Activated T-helper 1 cell treated with anti-CD3 and anti-CD28 coated beads, Interleukin-12 subunit alpha, Interleukin-12 subunit beta, Interleukin-2, Interleukin-4 antibody, amounts not matched to agents 30 ng/mL and 10 ng/mL and 1 ng/mL, durations not matched to agents 14 hours and 24 hours and 36 hours (primary cell): ENCODE measurements at places on chromosomes 3 and 15.

GRCh38 chr3:64046996-64047594, 23.8 kb upstream of the PSMD6 start:
- peaks cover 11% of the 10 kb centered on the region for H3K4me1 ChIP-seq
- H3K36me3 ChIP-seq, result no peaks in the 10 kb centered on the region
- H3K4me3 ChIP-seq, result no peak overlapping the region
- no peak overlapping the region for H3K27ac ChIP-seq
- peaks cover 12% of the 10 kb centered on the region for H3K27me3 ChIP-seq

DNA sequence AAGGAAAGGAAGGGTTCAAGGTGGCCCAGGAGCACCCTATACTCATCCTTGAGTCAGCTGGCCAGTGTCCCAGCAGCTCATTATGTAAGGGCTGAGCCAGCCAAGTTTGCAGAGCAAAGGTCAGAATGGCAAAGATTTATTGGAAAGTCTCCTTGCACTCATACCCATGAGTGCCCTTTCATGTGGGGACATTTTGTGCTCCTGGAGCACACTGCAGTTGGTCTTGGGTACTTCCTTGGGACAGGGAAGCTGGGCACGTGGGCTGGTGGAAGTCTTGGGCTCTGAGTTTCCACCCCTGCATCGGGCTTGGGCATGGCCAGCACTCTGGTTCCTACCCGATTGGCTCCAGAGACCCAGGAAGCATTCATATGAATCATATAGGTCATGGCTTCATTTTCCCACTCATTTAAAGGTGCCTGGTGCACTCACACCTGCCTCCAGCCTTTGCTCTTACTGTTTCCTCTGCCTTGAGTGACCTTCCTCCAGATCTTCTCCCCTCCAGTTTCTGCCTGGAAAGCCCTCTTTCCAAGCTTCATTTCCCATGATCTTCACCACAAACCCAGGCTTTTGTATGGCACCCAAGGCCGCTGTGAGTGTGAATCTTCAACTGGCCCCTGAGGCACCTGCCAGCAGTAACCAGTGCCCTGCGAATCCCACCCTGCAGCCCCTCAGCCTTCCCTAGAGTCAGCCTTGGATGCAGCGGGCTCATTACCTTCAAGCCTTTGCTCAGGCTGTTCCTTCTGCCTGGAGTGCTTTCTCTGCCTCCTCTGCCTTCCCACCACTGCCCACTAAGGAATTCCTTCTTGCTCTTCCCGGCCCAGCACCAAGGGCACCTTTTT, 10.5 kb upstream of the PRKCD start:
- H3K4me1 ChIP-seq, result no peaks in the 10 kb centered on the region
- H3K27me3 ChIP-seq, result peaks cover 17% of the 10 kb centered on the region
- no peak overlapping the region for H3K4me3 ChIP-seq
- H3K36me3 ChIP-seq, result no peaks in the 10 kb centered on the region
- H3K27ac ChIP-seq, result no peak overlapping the region

- no peak overlapping the region for H3K4me3 ChIP-seq
- peaks cover 39% of the 10 kb centered on the region for H3K36me3 ChIP-seq
- H3K27me3 ChIP-seq, result no peaks in the 10 kb centered on the region
- H3K4me1 ChIP-seq, result peaks cover 8% of the 10 kb centered on the region
- no peak for DNase-seq
- H3K27ac ChIP-seq, result no peak overlapping the region
Measured at GRCh38 chr15:48748535-48748934, 62.3 kb downstream of the CEP152 start.

DNA sequence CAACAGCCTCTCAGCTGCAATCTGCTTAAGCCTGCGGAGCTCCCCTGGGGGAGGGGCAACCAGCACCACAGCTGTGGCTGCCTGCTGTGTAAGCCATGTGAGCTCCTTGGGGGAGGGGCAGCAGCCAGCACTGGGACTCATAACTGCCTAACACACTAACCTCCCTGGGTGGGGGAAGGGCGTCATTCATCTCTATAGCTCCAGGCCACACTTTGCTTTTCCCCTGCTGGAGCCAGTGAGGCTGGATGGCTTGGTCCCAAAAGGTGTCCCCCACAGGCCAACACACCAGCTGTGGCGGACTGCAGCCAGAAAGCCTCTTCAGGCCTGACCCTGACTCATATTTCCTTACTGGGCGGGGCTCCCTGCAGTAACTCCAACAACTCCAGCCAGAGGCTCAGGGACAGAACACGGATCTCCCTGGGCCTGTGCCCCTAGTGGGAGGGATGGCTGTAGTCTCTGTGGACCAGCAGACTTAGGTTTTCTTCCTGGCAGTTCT, 129.8 kb downstream of the PPM1L start:
- no peak overlapping the region for H3K27ac ChIP-seq
- no peak overlapping the region for H3K4me3 ChIP-seq
- DNase-seq, result no peak
- peaks cover 2% of the 10 kb centered on the region for H3K36me3 ChIP-seq
- H3K27me3 ChIP-seq, result no peaks in the 10 kb centered on the region

DNA sequence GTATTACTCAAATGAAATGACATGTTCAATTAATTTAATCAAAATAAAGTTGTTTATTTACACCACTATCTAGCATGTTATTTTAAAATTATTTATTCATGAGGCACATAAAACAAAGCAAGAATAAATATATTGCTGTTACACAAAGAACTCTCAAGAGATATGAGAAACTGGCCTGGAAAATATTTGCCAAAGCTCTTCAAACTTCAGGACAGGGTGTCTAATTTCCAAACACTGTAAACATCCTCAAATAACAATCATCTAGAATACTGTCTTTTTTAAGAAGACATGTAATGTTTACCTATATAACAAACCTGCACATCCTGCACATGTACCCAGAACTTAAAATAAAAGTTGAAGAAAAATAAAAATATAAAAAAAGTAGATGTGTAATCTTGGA, 876.6 kb downstream of the TUSC7 start:
- no peaks in the 10 kb centered on the region for H3K36me3 ChIP-seq
- DNase-seq, result no peak
- H3K4me3 ChIP-seq, result no peak overlapping the region
- H3K27me3 ChIP-seq, result no peaks in the 10 kb centered on the region

- H3K4me3 ChIP-seq, result no peak overlapping the region
- no peaks in the 10 kb centered on the region for H3K36me3 ChIP-seq
- H3K4me1 ChIP-seq, result no peaks in the 10 kb centered on the region
- DNase-seq, result no peak
Measured at GRCh38 chr15:96804754-96805153, 474.3 kb downstream of the NR2F2 start.

- no peaks in the 10 kb centered on the region for H3K27me3 ChIP-seq
- H3K27ac ChIP-seq, result no peak overlapping the region
- H3K4me1 ChIP-seq, result no peaks in the 10 kb centered on the region
- no peak for DNase-seq
Measured at GRCh38 chr15:36808411-36809160, 229.2 kb downstream of the CDIN1 start.

GRCh38 chr3:13057282-13058040, 15.8 kb downstream of the IQSEC1 start:
- H3K27ac ChIP-seq, result peak overlapping the region; percentile 2
- H3K4me1 ChIP-seq, result no peaks in the 10 kb centered on the region
- H3K36me3 ChIP-seq, result no peaks in the 10 kb centered on the region

DNA sequence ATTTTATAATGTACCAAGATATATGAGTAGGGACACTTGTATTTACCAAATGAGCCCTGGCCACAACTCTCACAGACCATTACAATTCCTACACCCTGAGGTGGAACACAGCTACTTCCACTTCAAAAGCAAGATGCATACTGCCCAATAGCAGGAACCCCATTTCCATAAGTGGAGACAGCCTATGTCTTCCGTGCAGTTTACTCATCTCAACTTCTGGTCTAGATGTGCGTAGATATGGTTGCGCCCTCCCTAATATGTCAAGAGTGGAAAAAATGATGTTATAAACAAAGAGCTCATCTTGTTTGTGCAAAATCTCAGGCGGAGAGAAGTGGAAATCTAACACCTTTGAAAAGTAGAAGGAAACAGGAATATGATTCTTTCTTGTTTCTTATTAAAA, 44.6 kb downstream of the RAB27A start:
- H3K36me3 ChIP-seq, result peaks cover 31% of the 10 kb centered on the region
- no peaks in the 10 kb centered on the region for H3K27me3 ChIP-seq
- H3K27ac ChIP-seq, result peak overlapping the region; percentile 64
- peaks cover 67% of the 10 kb centered on the region for H3K4me1 ChIP-seq

DNA sequence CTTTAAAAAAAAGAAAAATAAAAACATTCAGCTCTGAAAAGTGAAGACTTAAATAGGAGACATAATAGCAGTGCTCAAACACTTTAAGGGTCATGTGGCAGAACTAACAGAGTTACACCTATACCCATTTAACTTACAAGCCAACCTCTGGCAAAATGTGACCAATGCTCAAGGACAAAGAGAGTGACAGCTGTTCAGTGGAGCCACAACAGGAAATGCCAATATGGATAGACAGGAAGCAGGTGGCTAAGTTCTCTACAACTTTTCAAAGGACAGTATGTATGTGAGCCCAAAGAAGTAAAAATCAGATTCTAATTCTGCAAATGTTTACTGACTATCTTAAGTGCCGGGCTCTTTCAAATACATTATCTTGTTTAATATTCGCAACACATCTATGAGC, 3.4 kb downstream of the TMCC1 start:
- no peak for DNase-seq
- H3K4me1 ChIP-seq, result peaks cover 52% of the 10 kb centered on the region
- H3K36me3 ChIP-seq, result peaks cover 3% of the 10 kb centered on the region
- no peaks in the 10 kb centered on the region for H3K27me3 ChIP-seq

GRCh38 chr15:78457101-78457500, 19.1 kb downstream of the IREB2 start:
- no peak for DNase-seq
- peaks cover 56% of the 10 kb centered on the region for H3K4me1 ChIP-seq
- H3K4me3 ChIP-seq, result no peak overlapping the region
- no peak overlapping the region for H3K27ac ChIP-seq
- no peaks in the 10 kb centered on the region for H3K27me3 ChIP-seq
